Caki2 (cell line): ENCODE measurements at places on chromosomes 2 and 18. TPM values are rescaled to one million over a fixed set of nuclear protein-coding genes. Genes with fewer than 3 reads are reported as not detected.

GRCh38 chr2:208295834-208296233 is 29.8 kb downstream of the PIKFYVE start:
- DNase-seq, result no peak

- DNase-seq, result no peak
Observed at GRCh38 chr2:192687015-192687414, 492.3 kb upstream of the TMEFF2 start.

- no peak for DNase-seq
Observed at GRCh38 chr2:10880586-10881321, 31.0 kb upstream of the KCNF1 start.

TDRD15 gene
- not detected in 2 replicates for total RNA-seq

ZFP36L2 gene
- total RNA-seq, result 0.41 and 6.1 TPM in 2 replicates

ALKAL2 gene
- total RNA-seq, result 2.0 TPM in 1 of 2 replicates, not detected in the other

MYL1 gene
- not detected in 2 replicates for total RNA-seq

FLACC1 gene
- 1.2 TPM in 1 of 2 replicates, not detected in the other for total RNA-seq

- peak; percentile 43 for DNase-seq
Observed at GRCh38 chr2:25228848-25229278, 60.5 kb upstream of the POMC start.

DNA sequence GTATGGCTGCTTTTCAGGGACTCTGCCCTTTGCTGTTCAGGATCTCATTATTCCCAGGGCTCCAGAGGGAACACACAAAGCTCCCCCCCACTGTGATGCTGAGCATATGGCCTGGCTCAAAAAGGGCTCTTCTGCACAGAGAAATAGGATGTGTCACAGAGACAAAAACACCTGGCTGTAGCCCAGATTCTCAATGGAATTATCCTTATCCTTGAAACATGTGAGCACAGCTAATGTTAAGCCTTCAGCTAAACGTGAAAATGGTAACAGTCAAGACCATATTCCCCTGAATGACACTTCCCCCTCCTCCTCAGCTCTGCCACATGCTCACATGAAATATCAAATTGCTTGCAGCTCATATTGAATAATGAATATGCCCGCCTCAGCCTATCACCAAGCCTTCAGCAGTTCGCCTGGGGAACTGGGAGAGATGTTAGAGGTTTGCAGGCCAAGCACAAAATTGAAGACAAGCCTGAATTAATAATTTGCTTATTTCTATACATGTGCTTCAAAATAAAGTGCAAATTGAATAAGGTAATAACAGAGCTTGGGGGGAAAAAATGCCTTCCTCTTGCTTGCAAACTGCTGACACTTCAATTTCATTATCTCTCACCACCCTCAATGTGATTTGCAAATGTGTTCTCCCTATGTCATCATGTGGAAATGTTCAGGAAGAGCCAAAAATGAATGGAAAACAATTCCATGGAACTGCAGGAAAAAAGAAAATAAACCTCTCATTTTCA is 181.0 kb upstream of the HNRNPA3 start:
- DNase-seq, result no peak

- DNase-seq, result no peak
Observed at GRCh38 chr2:237276716-237277490, 137.1 kb downstream of the COL6A3 start.

ANKRD53 gene
- not detected in 2 replicates for total RNA-seq

DNA sequence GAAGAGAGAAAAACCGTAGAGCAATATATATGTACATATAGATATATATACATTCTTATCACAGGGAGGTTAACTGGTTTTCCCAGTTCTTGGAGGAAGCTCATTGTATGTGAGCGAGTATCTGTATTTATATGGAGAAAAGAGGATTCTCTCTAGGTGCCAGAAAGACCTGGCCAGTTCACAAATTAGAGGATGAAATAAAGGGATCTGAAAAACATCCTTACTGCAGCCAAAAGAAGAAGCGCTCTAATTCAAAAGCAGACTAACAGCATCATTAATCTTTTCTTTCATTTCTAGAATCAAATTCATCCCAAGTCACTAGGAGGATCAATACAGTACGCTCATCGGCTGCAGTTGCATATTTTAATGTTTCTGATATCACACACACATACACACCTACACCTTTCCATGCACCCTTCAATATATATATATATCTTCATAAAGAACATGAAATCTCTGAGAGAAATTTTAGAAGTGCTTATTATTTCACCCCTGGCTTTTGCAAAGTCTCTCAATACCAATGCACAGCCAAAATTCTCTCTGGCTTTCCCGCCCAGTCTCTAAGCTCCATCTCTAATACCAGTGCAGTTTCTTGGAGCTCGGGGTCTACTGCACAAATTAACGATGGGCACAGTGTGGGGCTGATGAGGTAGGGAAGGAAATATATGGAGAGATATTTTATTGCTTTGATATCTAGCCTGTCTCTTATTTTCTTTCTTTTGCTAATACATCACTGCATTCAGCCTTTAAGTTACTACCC is 731 bp downstream of the NRXN1 start:
- DNase-seq, result no peak

DNA sequence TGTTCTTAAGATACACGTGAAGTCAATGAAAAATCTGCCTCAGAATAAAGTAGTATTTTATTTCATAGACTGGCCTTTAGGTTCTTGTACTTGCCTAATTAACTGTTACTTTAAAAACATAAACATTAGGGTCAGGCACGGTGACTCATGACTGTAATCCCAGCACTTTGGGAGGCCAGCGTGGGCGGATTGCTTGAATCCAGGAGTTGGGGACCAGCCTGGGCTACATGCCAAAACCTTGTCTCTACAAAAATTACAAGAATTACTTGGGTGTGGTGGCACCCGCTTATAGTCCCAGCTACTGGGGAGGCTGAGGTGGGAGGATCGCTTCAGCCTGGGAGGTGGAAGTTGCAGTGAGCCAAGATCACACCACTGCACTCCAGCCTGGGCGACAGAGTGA is 16.0 kb upstream of the SNORC start:
- peak; percentile 84 for DNase-seq

- no peak for DNase-seq
Observed at GRCh38 chr2:43737097-43737854, 36.6 kb upstream of the DYNC2LI1 start.

RRM2 gene
- total RNA-seq, result 14.7 and 19.4 TPM in 2 replicates

GRCh38 chr2:67996772-67997527 is 65.9 kb downstream of the C1D start:
- DNase-seq, result no peak

REG3A gene
- not detected in 2 replicates for total RNA-seq

DNA sequence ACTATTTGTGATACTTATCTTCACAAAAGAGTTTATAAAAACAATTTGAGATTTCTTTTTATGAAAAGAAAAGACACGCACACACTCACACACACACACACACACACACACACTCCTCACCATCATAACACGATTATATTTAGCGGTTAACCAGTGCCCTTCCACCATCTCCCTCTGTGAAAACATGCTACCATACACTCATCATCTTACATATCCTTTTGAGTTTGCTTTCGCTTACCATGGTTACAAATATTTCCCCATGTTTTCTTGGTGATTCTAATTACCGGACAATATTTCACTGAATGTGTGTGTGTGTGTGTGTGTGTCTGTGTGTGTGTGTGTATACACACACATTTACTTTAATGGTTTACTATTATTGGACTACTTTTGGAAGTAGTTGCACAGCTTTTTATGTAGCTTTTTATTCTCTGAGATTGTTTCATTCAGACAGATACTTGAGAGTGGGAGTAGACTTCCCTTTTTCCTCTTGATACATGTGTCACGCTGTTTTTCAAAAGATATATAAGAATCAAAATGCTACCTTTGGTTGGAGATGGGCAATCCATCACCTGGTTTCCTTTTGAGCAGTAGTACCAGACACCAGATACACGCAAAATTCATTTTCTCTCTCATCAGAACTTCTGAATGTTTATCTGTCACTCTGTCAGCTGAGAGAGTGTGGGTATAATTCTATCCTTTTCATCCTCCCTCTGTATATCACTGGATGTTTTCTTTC is 138.1 kb downstream of the SETBP1 start:
- no peak for DNase-seq

DNA sequence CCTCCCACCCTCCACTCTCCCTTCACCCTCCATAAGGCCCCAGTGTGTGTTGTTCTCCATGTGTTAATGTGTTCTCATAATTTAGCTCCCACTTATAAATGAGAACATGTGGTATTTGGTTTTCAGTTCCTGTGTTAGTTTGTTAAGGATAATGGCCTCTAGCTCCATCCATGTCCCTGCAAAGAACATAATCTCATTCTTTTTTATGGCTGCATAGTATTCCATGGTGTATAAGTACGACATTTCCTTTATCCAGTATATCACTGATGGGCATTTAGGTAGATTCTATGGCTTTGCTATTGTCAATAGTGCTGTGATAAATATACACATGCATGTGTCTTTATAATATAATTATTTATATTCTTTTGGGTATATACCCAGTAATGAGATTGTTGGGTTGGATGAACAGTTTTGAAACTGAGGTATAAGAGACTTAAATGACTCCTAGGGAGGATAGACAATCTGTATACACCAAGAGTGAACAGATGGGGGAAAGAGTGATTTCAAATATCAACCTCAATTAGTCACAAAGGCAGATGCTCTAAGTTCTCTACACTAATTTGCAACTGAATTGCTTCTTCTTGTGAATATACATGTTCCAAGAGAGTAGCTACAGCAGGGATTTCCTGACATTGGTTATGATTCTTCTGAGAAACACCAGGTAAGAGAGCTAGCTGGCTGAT is 23.7 kb downstream of the CWC22 start:
- DNase-seq, result no peak

DNA sequence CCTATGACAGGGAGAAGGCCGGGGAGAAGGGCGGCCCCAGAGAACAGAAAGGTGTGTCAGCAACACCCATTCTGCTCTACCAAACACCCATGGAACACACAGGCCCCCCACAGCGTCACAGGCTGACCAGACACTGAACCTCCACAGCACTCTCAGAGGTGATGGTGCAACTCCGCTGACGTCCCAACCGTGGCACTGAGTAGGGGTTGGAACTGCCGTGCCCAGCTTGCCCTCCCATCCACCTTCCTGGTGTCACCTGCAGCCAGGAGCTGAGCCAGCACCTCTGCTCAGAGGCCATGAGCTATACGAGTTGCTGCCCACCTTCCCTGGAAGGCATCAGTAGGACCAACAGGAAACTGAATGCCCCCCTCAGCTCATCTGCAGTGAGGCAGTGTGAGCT is 412.9 kb upstream of the SALL3 start:
- no peak for DNase-seq

GRCh38 chr2:1420746-1421480 is 7.7 kb downstream of the TPO start:
- DNase-seq, result no peak

GRCh38 chr2:54669677-54670484 is 53.6 kb upstream of the EML6 start:
- no peak for DNase-seq

CHAC2 gene
- total RNA-seq, result 15.2 and 24.5 TPM in 2 replicates

AKAIN1 gene
- total RNA-seq, result not detected in 2 replicates

GRCh38 chr2:19138264-19138825 is 220.1 kb downstream of the OSR1 start:
- DNase-seq, result no peak

MRPL30 gene
- 54.8 and 78.0 TPM in 2 replicates for total RNA-seq

TUBB8B gene
- not detected in 2 replicates for total RNA-seq
